Naive thymus-derived CD4-positive, alpha-beta T cell (primary cell): ENCODE measurements at places on chromosomes 12 and 14.

DNA sequence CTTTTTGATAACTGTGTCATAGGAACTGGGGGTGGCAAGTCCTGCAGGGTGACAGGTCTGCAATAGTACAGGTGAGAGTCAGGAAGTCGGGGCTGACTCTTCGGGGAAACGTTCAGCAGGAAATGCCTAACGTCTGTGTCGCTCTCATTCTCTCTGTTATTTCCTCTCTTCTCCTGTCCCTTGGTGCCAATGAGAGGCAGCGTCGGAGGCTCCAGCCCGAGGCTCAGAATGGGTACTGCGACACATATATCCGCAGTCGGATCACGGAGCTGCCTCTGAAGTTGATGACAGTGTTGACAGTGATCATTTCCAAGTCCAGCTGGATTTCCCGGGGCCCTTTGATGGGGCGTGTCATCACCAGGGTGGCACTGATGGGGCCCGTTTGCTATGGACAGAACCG lies 2.7 kb upstream of the TC2N start:
- peak; percentile 90 for DNase-seq

- no peak for DNase-seq
Measured at GRCh38 chr14:38203929-38204718, 3.6 kb upstream of the SSTR1 start.

GRCh38 chr14:99478128-99478527 lies 2.5 kb downstream of the SETD3 start:
- DNase-seq = no peak

DNA sequence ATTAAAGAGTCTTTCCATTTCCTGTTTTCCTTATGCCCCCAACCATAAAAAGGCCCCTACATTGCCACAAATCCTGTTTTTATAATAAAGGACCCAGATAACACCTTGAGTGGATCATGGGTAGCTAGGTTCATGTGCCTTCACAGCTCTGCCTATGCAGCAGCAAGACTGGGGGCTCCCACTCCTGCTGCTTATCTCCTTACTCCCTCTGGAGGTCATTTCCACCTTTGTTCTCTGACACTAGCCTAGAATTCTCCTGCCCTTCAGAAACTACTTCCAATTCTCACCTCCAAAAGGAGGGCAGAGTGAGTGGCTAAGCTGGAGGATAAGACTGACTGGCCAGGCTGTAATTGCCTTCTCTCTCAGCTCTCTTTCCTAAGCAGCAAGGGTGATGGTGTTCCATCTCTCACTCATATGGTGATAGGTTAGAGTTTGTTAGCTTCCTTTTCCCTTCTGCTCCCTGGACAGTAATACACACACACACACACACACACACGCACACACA lies 20.0 kb upstream of the STAC3 start:
- no peak for DNase-seq

DNA sequence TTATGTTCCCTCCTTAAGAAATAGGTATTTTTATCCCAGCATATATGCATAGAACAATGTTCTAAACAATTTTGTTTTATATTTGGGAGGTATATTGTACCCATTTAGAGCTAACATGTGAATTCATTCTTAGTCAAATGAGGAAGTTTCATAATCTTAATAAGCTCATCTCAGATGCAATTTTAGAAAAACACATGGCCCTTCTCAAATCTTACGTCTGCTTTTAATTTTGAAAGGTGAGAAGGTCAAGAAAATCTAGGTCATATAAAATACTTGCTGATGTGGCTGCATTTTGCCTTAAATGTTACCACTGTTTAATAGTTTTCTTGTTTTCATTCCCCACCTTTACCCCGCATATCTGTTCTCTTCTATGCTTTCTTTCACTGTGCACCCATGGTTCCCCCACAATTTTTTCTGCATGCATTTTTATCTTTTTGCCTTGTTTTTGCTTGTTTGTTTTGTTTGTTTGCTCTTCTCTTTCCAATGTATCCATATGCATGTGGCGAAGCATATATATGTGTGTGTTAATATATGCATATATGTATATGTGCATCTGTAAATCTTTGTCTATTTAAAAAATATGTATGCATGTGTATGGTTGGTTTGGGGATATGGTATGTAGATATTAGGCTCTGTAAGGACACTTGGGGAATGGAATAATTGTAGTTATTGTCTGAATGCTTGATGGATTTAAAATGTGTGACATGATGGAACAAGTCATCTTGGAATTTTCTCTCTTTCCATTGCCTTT lies 317.1 kb downstream of the BCAT1 start:
- no peak for DNase-seq

DNA sequence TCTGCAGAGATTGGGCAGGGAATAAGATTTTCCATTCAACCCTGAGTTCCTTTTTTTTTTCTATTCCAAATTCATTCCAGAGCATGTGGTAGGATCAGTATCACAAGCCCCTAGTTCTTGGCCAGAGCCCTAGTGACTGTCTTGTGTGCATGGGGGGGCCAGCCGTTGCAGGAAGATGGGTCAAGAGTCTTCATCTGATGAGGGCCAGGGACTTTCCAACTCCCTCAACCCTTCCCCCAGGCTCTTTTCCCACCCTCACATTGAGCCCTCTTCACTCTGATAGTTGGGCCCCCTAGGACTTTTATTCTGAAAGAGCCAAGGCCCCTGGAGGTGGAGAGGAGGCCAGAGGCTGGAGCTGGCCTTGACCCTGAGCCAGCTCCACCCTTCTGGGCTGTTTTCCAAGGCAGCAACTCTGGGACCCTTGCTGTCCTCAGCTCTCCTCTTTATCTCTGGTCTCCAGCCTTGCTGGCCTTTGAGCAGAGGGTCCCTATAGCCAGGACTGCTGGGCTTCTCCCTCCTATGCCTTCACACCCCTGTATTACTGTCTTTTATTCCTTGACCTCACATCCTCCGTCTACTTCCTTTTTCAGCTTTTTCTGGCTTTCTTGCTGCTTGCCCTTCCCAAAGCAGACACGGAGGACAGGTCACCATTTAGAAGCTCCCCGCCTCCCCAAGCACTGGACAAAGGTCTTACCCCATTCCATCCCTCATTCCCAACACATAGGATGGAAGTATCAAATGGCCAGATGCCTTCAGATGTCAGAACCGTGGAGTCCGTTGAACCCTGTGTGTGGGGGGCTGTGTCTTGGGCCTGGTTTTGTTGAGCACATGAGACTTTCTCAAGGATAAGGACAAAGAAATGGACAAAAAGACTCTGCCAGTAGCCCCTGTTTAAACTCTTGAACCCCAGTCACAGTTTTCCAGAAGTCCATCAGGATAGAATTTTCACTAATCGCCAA lies 5.6 kb downstream of the RBP5 start:
- no peak for DNase-seq

DNA sequence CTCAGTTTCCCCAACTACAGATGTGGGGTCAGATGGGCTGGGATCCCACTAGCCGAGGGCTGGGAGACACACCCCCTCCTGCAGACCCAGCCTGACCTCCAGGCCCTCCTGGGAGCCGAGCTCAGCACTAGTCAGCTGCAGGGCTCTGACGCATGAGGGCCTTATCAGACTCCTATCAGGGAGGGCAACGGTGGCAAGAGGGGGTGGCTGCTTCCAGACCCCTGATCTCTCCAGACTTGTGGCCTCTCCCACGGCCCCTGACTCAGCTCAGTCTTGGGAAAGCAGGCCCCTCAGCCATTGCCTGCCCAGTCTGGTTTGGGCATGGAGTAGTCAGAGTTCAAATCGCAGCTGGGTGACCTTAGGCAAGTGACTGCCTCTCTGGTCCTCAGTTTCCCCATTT lies 2.5 kb downstream of the RASAL1 start:
- DNase-seq = no peak

DNA sequence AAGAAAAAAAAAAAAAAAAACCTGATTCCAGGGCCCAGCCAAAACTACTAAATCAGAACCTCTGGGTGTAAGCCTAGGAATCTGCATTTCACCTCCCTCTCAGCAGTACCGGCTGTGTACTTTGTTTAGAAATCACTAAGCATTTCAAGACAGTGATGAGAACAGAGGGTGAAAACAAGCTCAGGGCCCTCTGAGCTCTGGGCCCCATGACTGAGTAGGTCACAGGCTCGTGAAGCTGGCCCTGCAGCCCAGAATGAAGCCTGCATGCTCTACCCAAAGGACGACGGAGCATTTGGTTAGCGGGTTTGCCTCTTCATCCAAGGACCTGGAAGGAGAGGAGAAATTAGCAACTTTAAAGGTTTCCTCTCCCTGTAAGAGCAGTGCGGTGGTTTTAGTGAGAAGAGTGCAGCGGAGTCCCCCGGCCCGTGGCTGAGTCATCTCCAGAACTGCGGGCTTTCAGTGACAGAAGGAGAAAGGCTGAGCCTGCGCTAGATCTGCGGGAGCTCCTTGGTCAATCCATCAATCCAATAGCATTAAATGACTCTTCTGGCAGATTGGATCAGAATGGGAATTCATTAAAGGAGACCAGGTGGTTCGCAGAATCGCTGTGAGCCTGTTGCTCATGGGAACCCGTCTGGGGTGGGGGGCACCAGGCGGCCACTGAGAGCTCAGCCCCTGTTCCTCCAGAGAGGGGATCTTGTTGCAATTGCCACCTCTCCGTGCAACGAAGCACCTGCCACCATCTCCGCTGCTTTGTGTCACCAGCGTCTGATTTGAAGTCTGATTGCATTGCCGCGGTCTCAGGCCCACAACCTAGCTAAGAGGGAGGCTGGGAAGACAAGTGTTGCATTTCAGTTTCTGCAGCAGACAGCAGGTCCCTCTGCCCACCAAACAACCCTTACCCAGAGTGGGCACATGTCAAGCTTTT lies 7.3 kb downstream of the IL31 start:
- no peak for DNase-seq

DNA sequence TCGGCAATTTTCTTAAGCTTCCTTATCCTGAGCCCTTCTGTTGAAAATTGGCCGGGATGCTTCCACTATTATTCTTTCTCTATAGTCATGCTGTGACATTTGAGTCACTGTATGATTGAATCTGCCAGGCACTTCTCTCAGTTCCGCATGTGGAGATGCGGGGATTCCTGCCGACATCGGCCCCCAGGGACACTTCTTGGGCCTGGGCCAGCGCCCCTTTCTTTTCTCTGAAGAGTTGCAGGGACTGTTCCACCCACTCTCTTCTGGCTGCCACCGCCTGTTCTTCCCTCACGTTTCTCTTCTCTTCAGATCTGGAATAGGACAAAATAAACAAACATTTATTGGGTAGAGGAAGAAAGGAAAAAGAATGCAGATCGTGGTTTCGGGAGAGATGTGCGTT lies 310.1 kb downstream of the ETNK1 start:
- DNase-seq = no peak

- DNase-seq = no peak
Measured at GRCh38 chr14:59206892-59207291, 18.4 kb downstream of the DAAM1 start.

- no peak for DNase-seq
Measured at GRCh38 chr14:96263347-96264199, 7.6 kb downstream of the BDKRB1 start.

GRCh38 chr14:101627915-101628262 lies 66.6 kb downstream of the DIO3 start:
- DNase-seq = no peak

DNA sequence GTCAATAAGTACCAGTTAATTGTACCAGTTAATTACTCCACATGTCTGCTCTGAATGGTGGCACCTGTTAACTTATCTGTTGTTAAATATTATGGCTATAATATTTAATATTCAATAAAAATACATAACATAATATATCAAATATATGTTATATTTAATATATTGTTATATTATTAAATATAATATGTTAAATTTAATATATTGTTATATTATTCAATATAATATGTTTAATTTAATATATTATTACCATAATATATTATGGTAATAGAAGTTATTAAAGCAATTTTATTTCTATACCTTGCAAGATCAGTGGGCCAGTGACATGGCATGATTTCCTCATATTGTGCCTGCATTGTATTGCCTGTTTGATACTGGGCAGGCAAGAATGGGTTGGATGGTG lies 98.4 kb downstream of the TBC1D30 start:
- DNase-seq = no peak

- DNase-seq = no peak
Measured at GRCh38 chr14:58969951-58970751, 218.3 kb upstream of the DAAM1 start.

GRCh38 chr12:54011665-54012532 lies 3.1 kb downstream of the HOXC8 start:
- DNase-seq = no peak

DNA sequence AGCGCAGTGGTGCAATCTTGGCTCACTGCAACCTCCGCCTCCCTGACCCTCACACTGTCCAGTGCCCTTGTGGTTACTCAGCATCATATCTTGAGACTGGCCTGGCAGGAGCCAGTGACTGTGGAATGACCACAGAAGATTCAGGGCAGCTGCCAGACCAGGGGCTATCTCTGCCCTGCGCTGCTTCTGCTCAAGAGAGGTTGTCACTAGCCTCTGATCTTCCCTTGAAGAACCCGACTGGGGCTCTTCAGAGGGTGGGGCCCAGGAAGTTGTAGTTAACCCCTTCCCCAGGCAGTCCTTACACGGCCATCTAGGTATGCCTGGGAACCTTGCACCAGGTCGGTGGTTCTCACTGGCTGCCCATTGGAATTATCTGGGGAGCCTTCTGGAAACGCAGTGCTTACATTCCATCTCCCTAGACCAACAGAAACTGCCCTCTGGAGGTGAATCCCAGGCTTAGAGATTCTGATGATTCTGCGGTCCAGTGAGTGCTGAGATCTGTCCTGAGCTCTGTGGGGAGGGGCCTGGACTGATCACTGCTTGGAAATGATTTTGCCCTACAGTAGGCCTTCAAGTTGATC lies 41.4 kb downstream of the PLEKHG3 start:
- no peak for DNase-seq

- DNase-seq = no peak
Measured at GRCh38 chr14:54815016-54815415, 87.6 kb downstream of the GCH1 start.

DNA sequence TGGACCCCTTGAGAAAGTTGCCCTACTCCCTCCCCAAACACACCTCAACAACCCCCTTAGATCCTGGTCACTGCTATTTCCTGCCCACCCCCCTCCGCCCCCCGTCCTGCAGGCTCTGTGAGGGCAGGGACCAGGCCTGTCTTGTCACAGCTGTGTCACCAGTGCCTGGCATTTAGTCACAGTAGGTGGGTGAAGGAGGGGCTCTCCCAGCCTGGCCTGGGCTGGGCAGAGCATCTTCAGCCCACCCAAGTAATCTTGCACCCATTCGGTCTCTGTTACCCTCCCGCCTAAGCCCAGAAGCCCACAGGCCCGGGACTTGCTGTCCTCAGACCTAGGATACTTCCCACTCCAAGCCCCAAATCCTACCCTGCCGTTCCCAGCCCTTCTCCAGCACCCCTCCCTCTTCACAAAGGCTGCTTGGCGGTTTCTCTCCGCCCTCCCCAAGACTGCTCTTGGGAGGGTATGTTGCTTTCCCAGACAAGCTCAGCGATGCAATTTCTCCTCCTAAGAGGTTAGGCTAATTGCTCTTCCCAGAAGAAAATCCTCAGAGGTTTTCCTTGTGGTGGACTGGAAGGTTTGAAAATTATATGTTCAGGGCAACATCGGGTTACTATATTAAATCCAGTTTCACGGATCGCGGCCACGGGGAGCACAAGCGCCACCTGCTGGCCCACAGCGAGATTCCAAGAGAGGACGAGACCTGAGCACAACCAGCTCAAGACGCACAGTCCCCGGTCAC lies 50.8 kb upstream of the ZFP36L1 start:
- DNase-seq = peak; percentile 72

DNA sequence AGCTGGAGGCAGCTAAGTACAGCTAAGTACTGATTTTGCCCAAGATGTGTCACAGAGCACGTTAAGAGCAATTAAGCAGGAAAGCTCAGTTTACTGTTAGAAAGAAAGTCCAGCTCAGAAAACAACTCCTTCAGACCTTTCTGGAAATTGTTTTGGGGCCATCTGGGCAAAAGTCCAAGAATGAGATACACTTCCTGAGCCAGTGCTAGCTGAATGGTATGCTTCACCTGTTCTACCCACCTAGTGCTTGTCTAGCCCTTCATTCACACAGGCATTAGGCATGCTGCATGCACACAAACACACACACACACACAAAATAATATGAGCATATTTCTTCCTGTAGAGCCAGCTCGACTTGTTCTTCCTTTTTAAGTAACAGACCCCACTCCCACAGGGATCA lies 6.6 kb upstream of the IKZF4 start:
- no peak for DNase-seq
